Spinal cord (tissue), 10 donors: ENCODE measurements at places on chromosomes 2 and 18. TPM values are rescaled to one million over a fixed set of nuclear protein-coding genes. Genes with fewer than 3 reads are reported as not detected.
A peak's percentile ranks its signal among the peaks of the same experiment; 100 is the strongest.

DNA sequence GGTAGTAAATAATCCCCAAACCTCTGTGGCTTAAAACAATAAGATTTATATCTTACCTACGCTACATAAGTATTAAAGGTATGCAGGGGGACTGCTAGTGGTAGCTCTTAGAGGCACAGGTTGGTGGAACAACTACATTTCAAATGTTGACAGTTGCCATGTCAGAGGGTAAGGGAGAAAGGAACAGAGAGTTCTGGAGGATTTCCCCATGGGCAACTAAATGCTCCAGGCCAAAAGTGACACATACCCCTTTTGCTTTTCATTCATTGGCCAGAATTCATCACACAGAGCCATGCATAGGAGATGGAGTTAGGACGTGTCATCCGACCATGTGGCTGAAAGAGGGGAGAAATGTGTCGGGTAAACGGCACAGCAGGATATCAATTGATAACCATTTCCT is 133.2 kb downstream of the NAPG start:
- no peak overlapping the region for H3K4me3 ChIP-seq
- no peaks in the 10 kb centered on the region for H3K27me3 ChIP-seq
- no peak for DNase-seq
- H3K4me1 ChIP-seq: peaks cover 12% of the 10 kb centered on the region

GRCh38 chr2:217437290-217437870 is 565.4 kb downstream of the TNS1 start:
- no peaks in the 10 kb centered on the region for H3K36me3 ChIP-seq
- DNase-seq: no peak
- H3K27ac ChIP-seq: peak overlapping the region; percentile 57

GRCh38 chr2:180376066-180376465 is 369.0 kb upstream of the CWC22 start:
- H3K27me3 ChIP-seq: no peaks in the 10 kb centered on the region
- H3K36me3 ChIP-seq: no peaks in the 10 kb centered on the region
- H3K27ac ChIP-seq: no peak overlapping the region
- H3K4me3 ChIP-seq: no peak overlapping the region

Gene MATN3
- total RNA-seq: 3.5 TPM

Gene IL1F10
- total RNA-seq: not detected

Gene SERPINB5
- not detected for total RNA-seq
